ENCODE measurements at places on chromosomes 5 and 9.

DNA sequence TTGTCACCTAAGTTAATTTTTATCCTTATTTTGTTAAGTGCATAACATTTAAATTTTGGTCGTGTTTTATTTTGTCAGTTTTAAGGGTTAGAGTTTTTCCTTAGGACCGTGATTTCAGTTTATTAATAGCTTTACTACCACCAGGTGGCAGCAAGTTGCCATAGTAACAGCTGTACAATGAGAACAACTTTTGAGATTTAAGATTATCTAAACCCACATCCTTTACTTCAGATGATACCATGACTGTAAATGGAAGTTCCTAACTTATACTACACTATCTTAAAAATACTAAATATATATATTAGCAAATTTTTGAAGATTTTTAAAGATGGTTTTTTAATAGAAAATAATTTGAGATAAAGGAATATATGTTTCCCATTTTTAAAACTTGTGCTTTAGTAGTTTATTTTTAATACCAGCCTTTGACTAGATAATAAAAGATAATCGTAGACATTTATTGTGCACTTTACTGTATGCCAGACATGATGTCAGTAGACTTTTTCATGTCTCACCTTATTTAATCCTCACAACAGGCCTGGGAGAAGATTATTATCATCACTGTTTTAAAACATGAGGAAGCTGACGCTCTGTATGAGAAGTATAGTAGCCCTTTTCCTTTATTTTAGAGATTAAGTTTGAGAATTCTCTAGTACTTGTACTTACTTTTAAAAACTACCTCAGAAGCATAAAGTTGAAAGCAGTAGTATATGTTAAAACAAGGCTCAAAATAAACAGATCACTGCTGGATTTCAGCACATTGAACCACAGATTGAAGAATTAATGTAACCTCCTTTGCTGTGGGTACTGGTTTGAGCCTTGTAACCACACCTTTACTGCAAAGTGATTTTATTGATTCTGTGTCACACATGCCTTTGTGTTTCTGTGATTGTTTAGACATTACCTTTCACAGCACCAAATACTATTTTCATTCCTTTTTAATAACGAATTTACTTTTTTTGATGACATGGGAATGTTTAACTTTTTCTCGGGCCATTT lies 27.5 kb downstream of the SREK1 start:
- peak; percentile 44 for DNase-seq

GRCh38 chr9:84003246-84003645 lies 22.6 kb downstream of the RMI1 start:
- no peak for DNase-seq

DNA sequence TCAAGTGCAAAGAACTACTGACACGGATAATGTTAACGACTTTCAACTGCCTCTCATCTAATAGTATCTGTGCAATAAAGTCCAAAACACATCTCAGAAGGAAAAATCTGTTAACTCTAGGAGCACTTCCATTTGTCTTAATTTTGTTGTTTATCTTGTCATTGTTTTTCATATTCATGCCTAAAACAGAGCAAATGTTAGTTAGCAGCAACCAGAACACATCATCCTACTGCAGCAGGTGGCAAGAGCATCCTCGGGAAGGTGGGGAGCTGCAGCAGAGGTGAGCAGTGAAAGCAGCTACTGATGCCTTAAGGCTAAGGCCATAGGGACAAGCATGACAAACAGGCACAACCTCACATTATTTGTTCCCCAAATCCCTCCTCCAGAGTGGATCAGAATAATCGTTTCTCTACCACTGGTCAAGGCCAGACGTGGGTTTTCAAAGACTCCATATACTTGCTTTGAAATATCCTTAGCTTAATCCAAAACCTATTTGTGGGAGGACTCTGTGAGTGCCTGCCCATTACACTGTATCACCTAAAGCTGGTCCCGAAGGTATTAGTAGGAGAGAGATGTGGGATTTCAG lies 1.0 kb downstream of the HMGCS1 start:
- no peak for DNase-seq

GRCh38 chr5:148880696-148881095 lies 54.3 kb downstream of the ADRB2 start:
- DNase-seq = no peak

- DNase-seq = no peak
These were observed 4.9 kb downstream of the FBXO38 start for GRCh38 chr5:148388696-148389095.

- DNase-seq = no peak
These were observed 8.9 kb upstream of the RXRA start for GRCh38 chr9:134317400-134317789.

- DNase-seq = no peak
These were observed 542.1 kb downstream of the PRR16 start for GRCh38 chr5:121006217-121006616.

Measured in RPMI7951 (cell line).